Neural progenitor cell (in vitro differentiated cells): ENCODE measurements at places on chromosomes 13 and 19. TPM values are rescaled to one million over a fixed set of nuclear protein-coding genes. Genes with fewer than 3 reads are reported as not detected.

- DNase-seq, result no peak
Observed at GRCh38 chr13:80716610-80717081, 375.7 kb upstream of the SPRY2 start.

- peak; percentile 43 for DNase-seq
Observed at GRCh38 chr19:42555317-42555716, 27.0 kb upstream of the CEACAM1 start.

DNA sequence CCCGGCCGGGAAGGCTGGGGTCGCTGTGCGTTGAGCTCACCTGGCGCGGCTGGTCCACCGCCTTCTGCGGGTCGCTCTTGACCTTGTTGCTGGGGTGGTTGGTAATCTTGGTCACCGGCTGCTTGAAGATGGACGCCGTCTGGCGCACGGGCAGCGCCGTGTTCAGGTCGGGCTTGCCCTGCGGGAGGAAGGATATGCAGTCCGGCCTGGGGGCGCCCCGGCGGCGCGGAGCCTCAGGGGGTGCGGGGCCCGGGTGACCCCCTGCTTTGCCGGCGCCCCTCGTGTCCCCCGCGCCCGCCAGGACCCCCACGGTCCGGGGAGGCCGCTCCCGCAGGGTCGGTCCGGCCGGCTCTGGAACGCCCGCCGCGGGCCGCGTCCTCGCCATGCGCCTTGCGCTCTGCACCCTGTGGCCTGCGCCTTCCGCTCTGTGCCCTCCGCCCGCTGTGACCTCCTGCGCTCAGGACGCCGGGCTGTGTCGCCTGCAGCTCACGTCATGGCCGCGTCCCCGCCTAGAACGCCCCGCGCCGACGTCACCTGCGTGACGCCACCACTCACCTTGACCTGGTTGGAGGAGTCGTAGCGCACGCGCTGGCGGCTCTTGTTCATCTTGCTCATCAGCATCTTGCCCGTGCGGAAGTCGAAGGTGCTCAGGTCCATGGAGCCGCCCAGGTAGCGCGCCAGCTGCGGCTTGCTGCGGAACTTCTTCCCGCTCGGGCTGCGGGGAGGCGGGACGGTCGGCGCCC, 8.0 kb downstream of the MBD3 start:
- no peak for DNase-seq

DNA sequence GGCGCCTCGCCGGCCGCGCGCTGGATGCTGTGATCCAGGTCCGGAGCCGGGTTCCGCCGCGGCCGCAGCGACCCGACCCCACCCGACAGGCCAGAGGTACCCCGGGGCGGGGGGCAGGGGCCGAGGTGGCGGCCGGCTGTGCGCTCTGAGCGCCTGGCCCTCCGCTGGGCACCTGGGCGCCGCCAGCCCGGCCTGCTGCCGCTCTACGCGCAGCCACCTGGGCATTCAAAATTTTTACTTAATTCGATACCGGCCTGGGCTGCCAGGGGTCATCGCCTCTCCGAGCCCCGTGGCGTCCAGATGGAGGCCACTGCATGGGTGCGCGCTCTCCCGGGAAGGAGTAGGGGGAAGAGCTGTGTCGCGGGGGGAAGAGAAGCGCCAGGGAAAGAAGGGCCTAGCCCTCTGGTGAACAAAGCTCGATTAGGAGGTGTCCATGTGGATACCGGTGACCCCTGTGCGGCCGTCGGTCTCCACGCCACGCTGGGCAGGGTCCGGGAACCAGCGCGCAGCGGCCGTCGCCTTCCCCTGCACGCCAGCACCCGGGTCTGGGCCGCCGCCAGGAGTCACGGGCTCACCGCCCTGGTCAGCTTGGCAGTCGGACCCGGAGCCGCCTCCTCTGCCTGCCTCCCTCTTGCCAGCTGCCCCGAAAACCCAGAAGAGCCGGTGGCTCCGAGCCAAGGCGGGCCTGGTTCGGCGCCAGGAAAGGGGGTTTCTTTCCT, 666 bp downstream of the BIVM start:
- DNase-seq, result peak; percentile 46

GRCh38 chr19:36488846-36489117, 579 bp downstream of the ZNF566 start:
- peak; percentile 18 for DNase-seq

GRCh38 chr13:30049692-30050091, 199.3 kb upstream of the UBL3 start:
- no peak for DNase-seq

GRCh38 chr13:98279473-98280175, 102.6 kb upstream of the RNF113B start:
- no peak for DNase-seq

DNA sequence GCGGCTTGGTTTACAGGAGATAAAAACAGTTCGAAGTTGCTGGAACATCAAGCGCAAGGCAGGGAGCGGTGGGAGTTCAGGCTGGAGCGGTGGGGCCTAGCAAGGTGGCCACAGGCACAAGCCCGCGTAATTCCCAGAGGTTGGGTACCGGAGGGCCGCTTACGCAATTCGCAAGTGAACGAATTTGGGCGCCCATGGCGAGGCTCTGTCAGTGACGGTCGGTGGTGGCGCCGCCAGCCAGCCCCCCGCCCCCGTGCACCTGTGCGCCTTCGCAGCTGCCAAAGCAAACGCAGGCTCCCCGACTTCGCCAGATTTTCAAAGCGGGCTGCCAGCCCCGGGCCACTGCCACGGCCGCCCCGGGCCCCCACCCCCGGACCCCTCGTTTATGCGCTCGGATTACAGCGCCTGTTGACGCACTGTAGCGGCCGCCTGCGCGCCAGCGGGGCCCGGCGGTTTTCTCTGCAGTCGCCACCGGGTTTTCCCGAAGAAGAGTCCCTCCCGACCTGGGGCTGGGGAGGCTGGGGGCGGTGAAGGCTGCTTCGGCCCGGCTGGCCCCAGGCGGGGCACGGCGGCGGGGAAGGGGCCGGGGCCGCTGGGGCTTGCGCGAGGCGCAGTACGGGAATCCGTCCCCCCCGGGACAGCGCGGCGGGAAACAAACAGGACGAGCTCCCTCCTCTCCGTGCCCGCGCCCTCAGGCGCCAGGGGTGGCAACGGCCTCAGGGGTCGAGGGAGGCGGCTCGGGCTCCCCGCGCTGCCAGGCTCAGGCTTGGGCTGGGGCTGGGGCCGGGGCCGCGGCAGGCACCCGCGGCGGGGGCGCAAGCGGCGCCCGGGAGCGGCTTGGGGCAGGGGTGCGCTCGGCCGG, 709 bp downstream of the N4BP2L1 start:
- peak; percentile 74 for DNase-seq

The KHSRP gene
- total RNA-seq, result 136 and 283 TPM in 2 replicates

The C2CD4C gene
- 2.3 and 18.6 TPM in 2 replicates for total RNA-seq

The TYROBP gene
- not detected in 2 replicates for total RNA-seq

The LILRA5 gene
- total RNA-seq, result not detected in 2 replicates

The PLK5 gene
- total RNA-seq, result 0.81 TPM in 1 of 2 replicates, not detected in the other

The GRIK5 gene
- 5.8 and 19.4 TPM in 2 replicates for total RNA-seq

The ZNF418 gene
- total RNA-seq, result 25.9 and 43.0 TPM in 2 replicates
